ENCODE measurements at places on chromosomes 3 and 15.

DNA sequence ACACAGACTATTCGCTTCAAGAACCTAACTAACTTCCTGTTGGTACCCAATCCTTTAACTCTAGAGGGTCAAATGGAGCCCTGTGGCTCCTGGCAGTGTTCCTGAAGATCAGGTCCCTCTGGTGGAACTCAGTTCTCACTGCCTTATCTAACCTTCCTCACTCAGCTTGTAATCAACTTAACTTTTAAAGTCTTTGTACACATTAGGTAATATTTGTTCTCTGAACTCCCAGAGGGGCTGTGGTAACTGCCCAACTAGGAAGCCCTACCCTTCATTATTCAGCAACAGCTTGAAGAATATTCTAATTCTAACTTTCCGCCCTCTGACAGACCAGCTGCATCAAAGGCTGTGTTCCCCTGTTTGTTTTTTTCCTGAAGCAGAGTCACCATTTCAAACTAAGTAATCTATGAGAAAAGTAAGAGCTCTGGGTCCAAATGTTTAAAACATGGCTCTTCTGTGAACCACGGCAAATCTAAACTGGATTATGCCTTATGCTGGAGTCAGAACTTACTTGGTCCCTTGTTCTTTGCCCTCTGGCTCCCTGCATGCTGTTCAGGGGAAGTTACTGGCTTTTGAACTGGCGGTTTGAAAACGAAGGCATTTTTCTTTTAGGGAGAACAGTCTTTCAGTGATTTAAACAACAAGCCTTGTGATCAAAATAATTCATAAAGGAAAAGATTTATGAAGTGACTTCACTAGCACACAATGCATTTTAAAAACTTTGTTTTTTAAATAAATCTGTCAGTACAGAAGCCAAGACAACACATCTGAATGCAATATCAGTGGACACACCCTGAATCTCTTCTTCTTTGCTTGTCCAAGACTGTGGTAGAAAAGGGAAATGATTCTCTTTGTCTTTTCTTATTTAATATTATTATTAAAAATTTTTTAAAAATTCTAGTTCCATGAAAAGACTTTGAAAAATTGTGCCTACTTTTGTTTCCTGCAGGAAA lies 365.6 kb downstream of the TIGIT start:
- no peak for DNase-seq

- DNase-seq: no peak
Measured at GRCh38 chr15:41018534-41018933, 65.3 kb downstream of the CHAC1 start.

- no peak for DNase-seq
Measured at GRCh38 chr15:56984681-56985481, 66.4 kb downstream of the TCF12 start.

GRCh38 chr3:128423525-128424147 lies 43.1 kb downstream of the DNAJB8 start:
- DNase-seq: no peak

DNA sequence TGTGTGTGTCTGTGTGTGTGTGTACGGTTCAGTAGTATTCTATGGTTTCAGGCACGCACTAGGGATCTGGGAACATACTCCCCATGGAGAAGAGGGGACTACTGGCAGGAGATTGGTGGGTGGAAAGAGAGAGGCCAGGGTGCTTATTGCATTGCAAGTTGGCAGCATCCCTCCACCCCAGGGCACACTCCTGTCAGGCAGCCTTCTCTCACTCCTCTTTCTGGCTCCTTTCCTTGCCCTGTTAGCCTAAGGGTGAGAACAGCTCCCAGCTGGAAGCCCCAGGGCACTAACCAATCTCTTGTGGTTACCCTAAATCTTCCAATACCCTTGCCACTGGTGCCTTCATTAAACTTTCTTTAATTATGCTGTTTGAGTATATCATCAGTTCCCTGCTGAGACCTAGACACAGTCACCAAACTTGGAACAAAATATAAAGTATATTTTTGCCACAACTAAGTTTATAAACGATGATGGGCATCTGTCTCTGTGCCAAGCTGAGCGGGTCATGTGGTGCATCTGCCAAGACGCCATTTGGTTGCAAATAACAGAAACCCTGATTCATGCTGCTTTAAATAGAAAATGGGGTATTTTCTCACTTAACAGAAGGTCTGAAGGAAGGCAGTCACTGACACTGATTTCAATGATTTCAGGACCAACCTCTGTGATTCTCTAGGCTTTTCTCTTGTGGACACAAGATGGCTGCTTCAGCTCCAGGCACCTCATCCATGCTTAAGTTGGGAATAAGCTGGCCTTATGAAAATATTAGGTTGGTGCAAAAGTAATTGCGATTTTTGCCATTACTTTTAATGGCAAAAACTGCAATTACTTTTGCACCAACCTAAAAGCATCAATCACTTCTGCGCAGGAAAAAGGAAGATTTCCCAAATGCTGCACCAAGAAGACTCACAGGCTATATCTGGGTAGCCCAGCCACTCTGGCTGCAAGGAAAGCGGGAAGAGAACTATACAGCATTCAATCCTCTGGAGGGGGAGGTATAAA lies 476.9 kb upstream of the PROK2 start:
- no peak for DNase-seq

GRCh38 chr3:175433026-175433674 lies 574.0 kb downstream of the NAALADL2 start:
- no peak for DNase-seq

DNA sequence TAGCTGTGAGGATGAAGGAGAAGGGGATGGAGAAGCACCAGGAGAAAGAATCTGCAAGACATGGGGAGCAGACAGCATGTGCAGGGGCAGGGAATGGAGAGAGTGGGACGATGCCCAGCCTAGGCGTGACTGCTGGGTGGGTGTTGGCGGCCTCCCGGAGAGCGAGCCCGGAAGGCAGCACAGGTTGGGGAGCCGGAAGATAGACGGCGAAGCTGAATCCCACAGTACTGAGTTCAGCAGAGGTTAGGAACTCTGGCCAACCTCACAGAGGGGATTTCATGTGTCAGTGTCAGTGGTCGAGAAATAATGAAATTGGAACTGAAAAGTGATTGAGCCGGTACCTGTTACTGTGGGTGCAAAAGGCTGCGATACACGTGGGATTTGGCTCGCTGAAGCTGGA lies 55.2 kb downstream of the PXYLP1 start:
- no peak for DNase-seq

DNA sequence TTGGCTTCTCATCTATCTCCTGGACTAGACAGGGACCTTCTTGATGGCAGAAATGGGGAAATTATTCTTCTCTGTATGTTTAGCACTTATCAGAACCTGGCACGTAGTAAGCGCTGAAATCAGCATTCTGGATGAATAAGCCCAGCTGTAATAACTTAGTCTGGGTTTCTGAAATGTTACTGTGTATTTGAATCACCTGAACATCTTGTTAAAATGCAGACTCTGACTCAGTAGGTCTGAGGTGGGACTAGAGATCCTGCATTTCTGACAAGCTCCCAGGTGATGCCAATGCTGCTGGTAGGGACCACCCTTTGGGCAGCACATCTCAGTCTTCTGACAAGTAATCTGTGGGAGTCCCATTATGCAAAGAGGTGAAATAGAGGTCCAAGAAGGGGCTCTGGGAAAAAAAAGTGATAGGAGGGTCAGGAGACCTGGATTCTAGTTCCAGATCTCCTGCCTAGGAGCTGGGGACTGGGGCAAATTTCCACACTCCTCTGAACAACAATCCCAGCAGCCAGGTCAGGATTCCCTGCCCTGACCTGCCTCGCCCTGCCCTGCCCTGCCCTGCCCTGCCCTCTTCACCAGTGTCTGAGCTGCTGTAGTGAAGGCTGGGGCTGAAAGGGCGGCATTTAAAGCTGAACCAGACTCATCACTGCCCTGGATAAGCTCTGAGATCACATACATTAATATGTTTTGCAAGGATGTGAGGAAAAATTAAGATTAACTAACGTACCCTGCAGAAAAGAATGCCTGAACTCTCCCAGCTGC lies 17.2 kb upstream of the SLC6A11 start:
- no peak for DNase-seq

Measured in activated B cell treated with CpG ODN at 0.5 μM for 24 hours (primary cell).